ENCODE measurements at places on chromosomes 2 and 18.
A peak's percentile ranks its signal among the peaks of the same experiment; 100 is the strongest.

GRCh38 chr2:174972924-174973323, 32.3 kb downstream of the CHN1 start:
- no peak for DNase-seq

GRCh38 chr2:185108588-185108987, 510.3 kb downstream of the ZNF804A start:
- DNase-seq = no peak

DNA sequence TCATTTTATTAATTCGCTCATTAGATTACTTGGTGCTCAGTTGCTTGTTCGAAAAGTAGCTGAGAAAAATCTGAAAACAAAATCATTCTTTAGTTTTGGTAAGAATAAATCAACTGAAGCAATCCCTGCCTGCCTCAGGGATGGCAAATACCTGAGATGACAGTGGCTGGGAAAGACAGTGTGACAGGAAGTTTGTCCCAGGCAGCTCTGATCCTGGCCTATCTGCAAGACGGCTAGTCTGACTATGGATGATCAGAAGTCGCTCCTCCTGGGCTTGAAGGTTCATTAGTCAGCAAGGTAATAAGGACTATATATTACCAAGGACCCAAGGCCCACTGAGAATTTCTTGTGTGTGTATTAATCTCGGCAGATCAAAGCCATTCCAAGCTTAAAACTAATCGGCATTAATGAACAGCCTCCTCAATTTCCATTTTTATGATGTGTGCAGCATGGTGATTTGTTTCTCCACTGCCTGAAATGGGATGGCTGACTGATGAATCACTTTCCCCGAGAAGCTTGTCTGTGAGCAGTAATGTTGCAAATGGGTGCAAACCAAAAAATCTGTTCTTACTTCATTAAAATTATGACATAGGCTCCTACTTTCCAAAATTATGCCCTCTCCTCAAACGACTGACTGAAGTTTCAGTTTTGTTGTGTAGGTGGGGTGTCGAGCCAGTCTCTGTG, 199.9 kb downstream of the ACTR3 start:
- no peak for DNase-seq

DNA sequence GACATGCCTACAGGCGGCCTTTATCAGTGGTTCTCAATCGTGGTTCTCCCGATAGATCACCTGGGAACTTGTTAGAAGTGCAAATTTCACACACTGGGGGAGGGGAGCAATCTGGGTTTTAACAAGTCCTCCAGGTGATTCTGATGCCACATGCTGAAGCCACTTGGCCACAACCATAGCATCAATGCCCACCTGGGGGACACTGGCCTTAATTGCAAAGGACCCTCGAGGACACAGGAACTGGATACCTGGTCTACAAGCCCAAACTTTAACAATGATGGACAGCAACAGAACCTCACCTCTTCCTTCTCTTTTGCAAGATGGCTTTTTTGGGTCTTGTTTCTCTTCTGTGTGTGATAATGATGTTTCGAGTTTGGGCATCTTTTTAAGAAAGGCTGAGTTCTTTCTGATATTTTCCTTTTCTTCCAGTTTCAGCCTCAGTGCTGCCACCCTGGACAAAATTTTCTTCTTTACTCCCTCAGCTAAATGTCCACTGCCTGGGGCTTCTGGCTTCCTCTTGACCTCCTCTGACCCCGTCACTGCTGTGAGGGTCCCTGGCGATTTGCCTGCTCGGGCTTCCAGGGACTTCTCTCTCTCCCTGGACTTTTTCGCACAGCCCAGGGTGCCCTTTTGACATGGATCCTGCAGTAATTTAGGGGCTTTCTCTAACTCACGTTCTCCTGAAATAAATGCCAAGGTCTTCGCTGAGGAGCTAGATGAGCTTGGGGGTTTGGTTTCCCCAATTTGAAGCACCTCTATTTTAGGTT, 94.2 kb downstream of the ALPK2 start:
- no peak for DNase-seq

GRCh38 chr2:192735447-192735846, 540.7 kb upstream of the TMEFF2 start:
- no peak for DNase-seq

- DNase-seq = no peak
Observed at GRCh38 chr2:137255990-137256389, 490.6 kb downstream of the THSD7B start.

GRCh38 chr2:208466920-208467298, 60.3 kb downstream of the PTH2R start:
- no peak for DNase-seq

DNA sequence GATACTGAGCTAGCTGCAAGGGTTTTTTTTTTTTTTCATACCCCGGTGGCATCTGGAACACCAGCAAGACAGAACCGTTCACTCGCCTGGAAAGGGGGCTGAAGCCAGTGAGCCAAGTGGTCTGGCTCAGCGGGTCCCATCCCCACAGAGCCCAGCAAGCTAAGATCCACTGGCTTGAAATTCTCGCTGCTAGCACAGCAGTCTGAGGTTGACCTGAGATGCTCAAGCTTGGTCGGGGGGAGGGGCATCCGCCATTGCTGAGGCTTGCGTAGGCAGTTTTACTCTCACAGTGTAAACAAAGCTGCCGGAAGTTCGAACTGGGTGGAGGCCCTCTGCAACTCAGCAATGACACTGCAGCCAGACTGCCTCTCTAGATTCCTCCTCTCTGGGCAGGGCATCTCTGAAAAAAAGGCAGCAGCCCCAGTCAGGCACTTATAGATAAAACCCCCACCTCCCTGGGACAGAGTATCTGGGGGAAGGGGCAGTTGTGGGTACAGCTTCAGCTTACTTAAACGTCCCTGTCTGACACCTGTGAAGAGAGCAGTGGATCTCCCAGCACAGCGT, 5.1 kb upstream of the MIB1 start:
- peak; percentile 81 for DNase-seq

- no peak for DNase-seq
Observed at GRCh38 chr2:163191372-163191771, 352.8 kb upstream of the KCNH7 start.

DNA sequence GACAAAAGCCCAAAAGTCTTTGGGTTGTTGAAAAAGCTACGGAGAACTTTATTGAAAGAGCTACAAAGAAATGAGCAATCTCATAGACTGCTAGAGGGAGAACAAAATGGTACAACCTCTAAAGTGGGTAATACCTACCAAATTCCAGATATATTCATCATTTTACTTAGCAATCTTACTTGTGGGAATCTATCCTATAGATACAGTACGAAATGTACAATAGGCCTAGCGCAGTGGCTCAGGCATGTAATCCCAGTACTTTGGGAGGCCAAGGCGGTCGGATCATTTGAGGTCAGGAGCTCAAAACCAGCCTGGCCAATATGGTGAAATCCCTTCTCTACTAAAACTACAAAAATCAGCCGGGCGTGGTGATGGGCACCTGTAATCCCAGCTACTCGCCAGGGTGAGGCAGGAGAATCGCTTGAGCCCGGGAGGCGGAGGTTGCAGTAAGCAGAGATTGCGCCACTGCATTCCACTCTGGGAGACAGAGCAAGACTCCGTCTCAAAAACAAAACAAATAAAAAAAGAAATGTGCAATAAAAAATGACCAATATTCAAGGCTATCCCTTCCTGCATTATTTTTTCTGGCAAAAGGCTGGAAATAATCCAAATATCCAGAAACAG, 10.1 kb downstream of the EXOC6B start:
- no peak for DNase-seq

GRCh38 chr18:36724591-36725001, 104.2 kb downstream of the TPGS2 start:
- DNase-seq = no peak

DNA sequence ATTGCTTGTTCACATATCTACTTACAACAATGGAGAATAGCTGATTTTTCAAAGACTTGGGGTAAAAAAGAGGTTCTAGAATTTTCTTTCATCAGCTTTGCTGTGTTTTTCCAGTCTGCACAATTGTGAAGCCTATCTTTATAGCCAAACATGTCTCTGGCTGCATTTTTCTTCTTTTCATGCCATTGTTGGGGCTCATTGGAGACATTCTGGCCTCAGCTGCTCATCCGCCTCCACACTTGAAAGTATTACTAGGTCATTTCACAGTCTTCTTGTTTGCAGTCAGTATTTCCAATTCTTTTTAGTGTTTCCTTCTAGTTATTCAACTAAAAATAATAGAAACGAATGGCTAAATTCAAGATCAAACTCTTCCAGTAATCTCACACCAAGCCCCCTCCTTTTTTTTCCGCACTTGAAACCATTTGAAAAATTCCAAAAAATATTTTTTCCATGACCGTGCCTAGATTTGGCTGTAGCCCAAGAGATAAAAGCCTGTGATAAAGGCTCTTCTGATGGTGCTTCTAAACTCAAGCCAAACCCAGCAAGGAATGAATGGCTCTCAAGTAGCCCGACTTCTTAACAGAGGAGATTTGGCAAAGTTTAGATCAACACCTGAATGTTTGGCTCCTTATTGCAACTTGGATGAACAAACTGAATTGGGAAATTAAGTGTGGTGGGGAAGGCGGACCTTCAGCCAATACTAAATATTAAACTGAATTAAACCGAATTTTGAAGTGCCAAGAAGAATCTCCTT, 103.4 kb downstream of the NRP2 start:
- no peak for DNase-seq

DNA sequence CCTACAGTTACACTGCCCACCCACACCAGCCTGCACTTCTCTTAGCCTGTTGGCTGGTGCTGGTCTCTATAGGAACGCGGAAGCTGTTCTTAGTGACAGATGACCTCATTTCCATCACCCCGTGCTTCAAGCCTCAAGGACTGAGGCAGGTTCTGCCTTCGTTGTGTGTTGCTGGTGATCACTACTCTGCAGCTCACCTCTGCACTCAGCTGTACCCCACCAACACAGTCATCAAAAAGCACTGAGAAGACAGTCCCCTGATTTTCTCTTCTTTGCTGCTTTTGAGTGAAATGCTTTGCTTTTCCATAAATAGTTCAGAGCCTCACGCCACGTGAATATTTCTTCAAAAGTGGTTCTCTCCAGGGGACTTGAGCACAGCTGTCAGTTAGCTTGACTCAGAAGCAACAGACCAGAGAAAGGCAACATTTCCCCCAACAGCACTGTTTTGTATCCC, 225.7 kb upstream of the CCDC150 start:
- peak; percentile 70 for DNase-seq

DNA sequence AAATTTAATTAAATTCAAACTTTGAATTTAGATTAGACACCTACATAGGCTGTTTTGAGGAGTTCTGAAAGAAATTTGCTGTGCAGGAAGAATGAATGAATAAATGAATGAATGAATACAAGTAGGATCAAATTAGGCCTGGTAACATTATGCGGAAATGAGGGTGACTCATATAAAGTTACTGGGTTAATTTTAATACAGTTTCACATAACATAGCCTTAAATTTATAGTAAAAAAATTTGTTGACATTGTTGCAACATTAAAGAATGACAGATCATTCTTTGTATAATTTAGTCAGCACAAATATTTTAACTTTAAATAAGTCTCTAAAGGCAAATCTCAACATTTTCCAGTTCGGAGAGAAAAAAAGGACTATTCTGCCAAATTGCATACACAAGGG, 1293.1 kb upstream of the SLC39A10 start:
- DNase-seq = no peak

DNA sequence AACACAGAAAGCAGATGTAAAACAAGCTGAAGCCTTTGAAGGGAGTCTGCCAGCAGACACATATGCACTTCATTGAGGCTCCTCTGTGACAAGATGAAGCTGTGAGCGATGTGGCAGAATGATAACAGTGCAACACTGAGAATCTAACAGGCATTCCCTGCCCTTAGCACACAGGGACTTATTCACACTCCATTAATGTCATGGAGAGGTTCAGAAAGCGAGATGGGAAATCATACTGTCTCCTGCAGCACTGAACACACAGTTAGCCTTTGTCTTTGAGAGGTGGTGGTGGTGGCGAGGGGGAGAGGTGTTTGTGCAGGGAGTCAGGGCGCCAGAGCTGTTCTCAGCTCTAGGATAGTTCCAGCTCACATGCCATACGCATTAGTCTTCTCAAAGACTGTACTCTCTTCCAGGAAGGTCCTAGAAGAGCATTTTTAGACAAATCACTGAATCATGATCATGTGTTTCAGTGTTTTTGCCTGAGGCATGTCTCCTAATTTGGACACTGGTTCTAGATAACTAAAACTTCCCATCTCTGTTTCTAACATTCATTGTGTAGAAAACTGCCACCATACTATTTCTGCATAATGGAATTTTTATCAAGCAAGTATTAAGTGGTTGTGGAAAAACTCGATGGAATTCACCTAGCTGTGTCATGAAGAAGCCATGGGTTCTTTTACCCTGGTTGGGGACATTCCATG, 93.5 kb upstream of the ITGB6 start:
- DNase-seq = no peak

- no peak for DNase-seq
Observed at GRCh38 chr2:230443541-230443940, 27.5 kb downstream of the SP100 start.

GRCh38 chr18:48905513-48905912, 45.3 kb downstream of the SMAD7 start:
- DNase-seq = no peak

GRCh38 chr2:72993147-72993932, 76.0 kb downstream of the EMX1 start:
- peak; percentile 72 for DNase-seq

GRCh38 chr18:21242141-21242779, at the start of gene GREB1L:
Gene GREB1L (plus strand): TSS chr18:21242232. CDS start chr18:21383519, 141,287 bp downstream.
- no peak for DNase-seq

DNA sequence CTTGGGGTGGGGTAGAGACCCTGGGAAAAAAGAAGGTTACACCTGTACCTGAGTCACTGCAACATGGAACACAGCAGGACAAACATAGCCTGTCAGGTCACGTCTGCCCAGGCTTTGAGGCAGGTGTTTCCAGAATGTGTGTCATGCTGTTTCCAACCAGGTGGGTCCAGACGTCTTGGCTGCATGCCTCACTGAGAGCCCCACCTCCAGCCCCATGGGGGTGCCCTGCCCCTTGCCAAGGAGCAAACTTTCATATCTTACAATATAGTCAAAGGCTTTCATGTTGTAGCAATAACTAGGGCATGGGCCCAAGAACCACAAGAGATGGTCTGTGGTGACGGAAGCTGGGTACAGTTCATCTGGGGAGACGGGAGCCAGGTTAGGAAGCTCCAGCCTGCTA, 499.7 kb downstream of the BCL11A start:
- DNase-seq = no peak

GRCh38 chr2:85015653-85016360, 44.8 kb downstream of the KCMF1 start:
- no peak for DNase-seq

GRCh38 chr2:205574001-205574400, 108.3 kb upstream of the NRP2 start:
- no peak for DNase-seq

GRCh38 chr18:448116-448790, 52.2 kb downstream of the COLEC12 start:
- no peak for DNase-seq

GRCh38 chr2:69715964-69716363, 26.0 kb upstream of the ANXA4 start:
- no peak for DNase-seq

- no peak for DNase-seq
Observed at GRCh38 chr18:73842795-73843394, 304.7 kb downstream of the FBXO15 start.
